Activated naive CD8-positive, alpha-beta T cell treated with anti-CD3 and anti-CD28 coated beads for 36 hours (primary cell): ENCODE measurements at places on chromosomes 1 and 21. TPM values are rescaled to one million over a fixed set of nuclear protein-coding genes. Genes with fewer than 3 reads are reported as not detected.

DNA sequence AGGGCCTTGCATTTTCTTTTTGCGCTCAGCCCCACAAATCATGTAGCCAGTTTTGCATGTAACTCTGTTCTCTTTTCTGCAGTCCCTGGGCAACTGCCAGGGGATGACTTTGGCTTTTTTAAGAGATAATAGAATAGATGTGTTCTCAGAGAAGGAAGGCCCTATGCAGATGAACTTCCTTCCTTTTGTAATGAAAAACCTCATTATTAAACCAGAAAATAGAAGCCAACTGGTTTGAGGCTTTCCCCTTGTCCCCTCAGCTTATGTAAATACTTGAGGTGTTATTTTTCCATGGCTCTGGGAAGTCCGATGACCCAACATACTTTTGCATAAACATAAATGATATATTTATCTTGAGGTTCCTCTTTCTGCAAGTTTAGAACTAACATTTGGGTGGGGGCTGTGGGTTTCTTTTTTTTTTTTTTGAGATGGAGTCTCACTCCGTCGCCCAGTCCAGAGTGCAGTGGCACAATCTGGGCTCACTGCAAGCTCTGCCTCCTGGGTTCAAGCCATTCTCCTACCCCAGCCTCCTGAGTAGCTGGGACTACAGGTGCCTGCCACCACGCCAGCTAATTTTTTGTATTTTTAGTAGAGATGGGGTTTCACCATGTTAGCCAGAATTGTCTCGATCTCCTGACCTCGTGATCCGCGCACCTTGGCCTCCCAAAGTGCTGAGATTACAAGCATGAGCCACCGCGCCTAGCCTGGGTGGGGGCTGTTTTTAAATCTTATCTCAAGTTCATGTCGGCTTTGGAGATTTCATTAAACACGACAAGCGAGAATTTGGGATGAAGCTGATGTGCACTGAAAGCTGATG lies 14.4 kb upstream of the FCRL5 start:
- H3K27me3 ChIP-seq = peaks cover 14% of the 10 kb centered on the region
- no peaks in the 10 kb centered on the region for H3K36me3 ChIP-seq
- no peak overlapping the region for H3K27ac ChIP-seq
- H3K4me1 ChIP-seq = no peaks in the 10 kb centered on the region
- no peak for DNase-seq

DNA sequence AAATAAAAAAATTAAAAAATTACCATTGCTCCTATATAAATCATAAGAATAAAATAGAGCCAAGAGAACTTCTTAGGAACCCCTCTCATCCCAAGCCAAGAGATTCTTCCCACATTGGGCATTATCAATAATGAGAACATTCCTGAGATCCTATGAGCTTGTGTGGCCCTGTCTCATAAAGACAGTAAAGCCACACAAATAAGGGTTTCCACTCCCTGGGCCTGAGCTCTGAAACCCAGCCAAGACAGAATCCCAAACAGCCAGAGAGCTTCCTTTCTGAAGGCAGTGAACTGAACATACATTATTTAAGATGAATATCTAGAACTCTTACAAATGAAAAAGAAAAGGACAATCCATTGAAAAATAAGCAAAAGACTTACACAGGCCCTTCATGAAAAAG lies 68.3 kb downstream of the SLC45A1 start:
- DNase-seq = no peak
- H3K27ac ChIP-seq = no peak overlapping the region
- H3K4me3 ChIP-seq = no peak overlapping the region
- peaks cover 61% of the 10 kb centered on the region for H3K4me1 ChIP-seq

DNA sequence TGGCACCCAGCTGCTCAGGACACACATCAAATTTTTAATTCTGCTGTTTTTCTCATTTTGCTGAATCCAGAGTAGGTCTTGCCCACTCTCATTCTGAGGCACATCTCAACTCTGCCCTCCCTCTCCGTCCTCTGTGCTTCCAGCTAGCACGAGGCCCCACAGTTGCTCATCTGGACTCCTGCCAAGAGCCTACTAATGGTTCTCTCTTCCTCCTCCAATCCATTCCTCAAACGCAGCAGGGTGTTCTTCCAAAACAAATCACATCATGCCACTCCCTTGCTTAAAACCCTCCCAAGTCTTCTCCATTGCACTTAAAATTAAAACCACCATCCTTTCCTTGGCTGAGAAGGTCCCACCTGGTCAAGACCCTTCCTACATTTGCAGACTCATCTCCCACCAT lies 49.8 kb upstream of the SCAF4 start:
- H3K27ac ChIP-seq = no peak overlapping the region
- H3K27me3 ChIP-seq = peaks cover 3% of the 10 kb centered on the region
- no peak overlapping the region for H3K4me3 ChIP-seq
- H3K4me1 ChIP-seq = peaks cover 3% of the 10 kb centered on the region

DNA sequence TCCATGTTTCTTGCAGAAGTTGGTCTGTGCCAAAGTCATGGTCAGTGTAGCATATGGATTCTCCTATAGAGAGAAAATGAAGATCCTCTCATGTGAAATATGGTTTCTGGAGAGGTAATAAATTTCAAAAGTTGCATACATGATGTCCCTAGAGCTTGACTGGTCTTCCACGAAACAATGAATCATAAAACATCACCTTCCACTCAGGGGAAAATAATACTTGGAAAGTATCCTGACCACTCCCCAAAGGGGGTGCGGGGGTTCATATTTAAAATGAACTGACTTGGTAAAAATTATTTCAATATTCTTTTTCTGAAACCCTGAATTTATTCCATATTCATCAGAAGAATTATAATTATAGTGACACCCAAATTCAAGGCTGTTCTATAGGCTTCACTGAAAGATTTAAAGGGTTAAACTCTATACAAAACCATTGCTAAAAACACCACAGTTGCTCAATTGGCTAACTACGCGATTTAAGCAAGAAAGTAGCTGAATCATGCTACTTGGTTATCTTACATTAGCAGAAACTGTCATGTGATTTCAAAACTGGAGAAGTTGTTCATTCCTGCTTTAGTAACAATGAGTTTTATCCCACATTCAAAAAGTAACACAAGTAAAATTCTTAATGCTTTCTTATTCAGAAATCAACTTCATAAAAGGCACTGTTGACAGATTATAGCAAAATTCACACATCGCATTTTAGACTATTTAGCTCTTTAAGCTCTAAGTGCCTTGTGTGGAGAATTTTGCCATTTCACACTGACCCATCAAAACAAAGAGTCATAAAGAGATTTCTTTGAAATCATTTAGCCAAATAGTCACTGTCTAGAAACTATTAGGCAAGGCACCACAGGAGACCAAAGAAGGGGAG lies 5.3 kb downstream of the CREG1 start:
- no peaks in the 10 kb centered on the region for H3K27me3 ChIP-seq
- DNase-seq = no peak
- no peak overlapping the region for H3K4me3 ChIP-seq

- peaks cover 5% of the 10 kb centered on the region for H3K27me3 ChIP-seq
- no peaks in the 10 kb centered on the region for H3K4me1 ChIP-seq
- H3K36me3 ChIP-seq = no peaks in the 10 kb centered on the region
- DNase-seq = no peak
- no peak overlapping the region for H3K27ac ChIP-seq
Observed at GRCh38 chr1:183609313-183609712, 19.1 kb upstream of the NCF2 start.

Gene GPR37L1
- total RNA-seq = not detected

Gene ADAMTS5
- total RNA-seq = not detected
